ENCODE measurements at places on chromosomes 5 and 9.

DNA sequence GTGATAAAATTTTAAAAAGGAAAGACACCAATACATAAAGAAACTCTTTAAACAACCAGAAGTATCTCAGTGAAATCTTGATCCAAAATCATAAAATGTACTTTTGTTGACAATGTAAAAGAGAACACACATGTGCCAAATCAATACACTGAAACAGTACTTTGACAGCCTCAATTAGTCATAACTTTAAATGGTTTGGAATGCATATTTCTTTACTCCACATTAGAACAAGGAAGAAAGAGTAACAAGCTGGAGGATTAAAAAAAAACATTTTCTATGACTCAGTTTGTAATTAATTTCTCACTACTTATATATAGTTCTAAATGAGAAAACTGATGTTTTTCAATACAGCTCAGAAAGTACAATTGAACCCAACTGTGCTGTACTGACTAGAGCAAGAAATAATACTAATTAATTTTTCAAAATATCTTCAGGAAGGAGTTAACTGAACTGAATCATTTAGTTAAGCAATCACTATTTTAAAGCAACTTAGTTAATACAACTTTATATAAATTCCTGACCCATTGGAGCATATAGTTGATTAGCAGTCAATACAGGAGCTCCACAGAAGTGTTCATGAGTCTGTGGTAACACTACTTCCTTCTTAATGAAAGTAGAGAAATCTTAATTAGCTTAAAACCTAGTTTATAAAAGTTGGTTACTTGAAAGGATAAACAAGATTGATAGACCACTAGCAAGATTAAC lies 101.0 kb downstream of the NR3C1 start:
- no peak for DNase-seq

GRCh38 chr9:129482521-129483414 lies 138.1 kb downstream of the C9orf50 start:
- DNase-seq, result peak; percentile 80

DNA sequence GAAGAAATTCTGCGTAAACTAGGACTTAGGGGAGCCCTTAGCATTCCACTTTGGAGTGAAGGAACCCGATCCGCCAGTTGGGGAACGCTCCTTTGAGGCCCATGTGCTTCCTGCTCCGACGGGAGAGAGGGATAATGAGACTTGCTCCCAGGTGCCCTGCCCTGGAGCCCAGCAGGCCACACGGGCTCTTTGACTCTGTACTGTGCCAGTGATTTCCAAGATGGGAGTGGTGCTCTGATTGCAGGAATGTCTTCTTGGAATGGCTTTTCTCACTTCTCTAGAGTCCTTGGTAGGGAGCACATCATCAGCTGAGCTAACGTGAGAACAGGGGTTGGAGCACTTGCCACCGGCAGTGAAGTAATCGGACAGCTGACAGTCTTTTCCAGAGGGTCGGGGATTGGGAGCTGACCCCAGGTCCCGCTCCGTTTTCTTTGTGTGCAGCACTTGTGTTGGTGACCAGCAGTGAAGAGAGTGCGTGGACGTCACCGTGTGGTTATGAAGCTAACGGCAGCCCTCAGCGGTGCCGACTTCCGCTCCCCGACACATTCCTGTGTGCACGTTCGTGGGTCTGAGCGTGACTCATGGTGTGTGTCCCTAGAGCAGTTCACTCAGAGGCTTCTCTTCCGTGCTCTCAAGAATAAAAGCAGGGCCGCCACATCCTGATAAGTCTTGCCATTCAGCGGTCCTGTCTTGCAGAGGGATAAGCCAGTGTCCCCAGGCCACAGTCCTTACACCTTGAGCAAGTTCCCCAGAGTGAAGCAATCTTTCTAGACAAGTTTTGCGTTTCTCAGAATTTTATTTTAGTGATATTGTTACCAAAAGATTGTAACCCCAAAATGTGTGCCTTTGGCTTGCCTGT lies 25.6 kb downstream of the ABL1 start:
- peak; percentile 26 for DNase-seq

DNA sequence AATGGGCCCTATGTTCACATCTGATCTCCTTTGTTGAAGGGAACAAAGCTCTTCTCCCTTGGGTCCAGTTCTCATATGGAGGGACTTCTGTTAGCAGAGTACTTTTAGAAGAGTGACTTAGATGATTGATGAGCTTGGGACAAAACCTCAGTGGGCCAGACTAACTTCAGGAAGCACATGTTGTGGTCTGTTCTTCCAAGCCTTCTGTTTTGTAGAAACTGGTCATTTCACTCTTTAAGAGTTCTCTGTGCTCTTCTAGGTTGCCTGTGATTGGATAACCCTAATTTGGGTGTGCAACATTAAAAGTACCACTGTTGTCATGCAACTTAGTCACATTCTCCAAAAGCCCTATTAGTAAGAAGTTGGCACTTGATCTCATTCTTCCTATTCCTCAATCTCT lies 183.5 kb upstream of the ACO1 start:
- DNase-seq, result no peak

DNA sequence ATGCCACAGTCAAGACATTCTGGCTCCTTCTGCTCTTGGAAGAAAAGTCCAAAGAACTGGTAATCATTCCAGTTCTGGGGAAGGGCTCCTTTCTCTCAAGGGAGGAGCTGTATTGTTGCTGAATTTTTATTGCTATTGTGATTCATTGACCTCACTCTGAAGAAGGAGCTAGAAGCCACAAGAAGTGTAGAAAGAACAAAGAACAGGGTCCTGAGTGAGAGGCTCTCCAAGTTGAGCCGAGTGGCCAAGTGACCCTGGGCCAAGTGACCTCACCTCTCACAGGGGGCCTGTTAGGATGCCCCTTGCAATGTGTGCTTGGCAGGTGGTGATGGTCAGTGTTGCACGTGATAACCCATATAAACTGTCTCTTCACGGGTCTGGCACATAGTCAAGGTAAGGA lies 173.3 kb downstream of the FGF18 start:
- DNase-seq, result no peak

DNA sequence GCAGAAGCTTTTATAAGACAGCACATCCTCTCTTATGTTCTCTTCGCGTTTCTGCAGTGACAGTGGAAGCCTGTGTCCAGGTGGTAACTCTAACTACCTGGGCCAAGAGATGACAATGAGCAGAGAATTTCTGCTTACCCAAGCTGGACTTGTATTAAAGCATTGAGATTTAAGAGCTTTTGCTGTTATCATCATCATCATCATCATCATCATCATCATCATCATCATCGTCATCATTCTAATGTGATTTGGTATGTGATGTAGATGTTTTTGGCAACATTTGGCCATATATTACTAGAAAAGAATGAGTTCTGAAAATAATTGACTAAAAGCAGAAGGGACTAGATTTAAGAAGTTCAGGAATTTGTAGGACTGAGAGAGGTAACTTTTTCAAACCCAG lies 401.3 kb downstream of the BRINP1 start:
- no peak for DNase-seq

- peak; percentile 30 for DNase-seq
Observed at GRCh38 chr9:136198605-136199083, 6.3 kb downstream of the LHX3 start.

- DNase-seq, result peak; percentile 97
Observed at GRCh38 chr9:96655198-96655851, at the start of gene PRXL2C. Gene PRXL2C (minus strand): TSS chr9:96655317. CDS start chr9:96655281, 36 bp downstream.

DNA sequence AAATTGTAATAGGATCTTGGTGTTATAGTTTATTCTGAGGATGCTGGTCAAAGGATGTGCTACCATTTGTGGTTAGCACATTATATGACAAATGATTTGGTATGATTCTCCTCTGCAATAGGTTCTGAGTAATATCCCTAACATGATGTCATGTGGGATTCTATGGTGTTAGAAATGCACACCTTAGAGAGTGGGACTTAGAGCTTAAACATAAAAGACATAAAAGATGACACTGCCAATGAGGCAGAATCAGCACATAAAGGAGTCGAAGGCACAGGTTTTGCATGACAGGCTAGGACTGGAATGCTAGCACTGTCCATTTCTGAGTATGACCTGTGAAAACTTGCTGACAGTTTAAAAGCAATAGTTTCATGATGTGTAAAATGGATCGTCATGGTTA lies 100.4 kb downstream of the OSTF1 start:
- no peak for DNase-seq

DNA sequence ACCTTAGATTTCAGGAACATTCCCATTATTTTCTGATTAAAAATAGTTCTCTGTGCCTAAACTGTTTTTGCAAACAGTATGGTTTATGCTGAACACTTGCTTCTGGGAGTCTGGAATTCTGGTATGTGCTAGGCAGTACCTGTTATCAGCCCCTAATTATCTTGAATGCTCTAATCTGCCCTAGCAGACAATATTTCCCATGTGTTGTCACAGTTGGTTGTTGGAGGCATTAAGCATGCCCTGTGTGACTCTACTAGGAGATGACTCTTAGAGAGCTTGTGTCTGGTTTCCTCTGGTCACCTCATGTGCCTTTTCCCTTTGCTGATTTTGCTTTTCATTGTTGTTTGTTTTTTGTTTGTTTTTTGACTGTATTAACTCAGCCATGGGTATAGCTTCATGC lies 36.6 kb downstream of the UHRF2 start:
- peak; percentile 11 for DNase-seq

DNA sequence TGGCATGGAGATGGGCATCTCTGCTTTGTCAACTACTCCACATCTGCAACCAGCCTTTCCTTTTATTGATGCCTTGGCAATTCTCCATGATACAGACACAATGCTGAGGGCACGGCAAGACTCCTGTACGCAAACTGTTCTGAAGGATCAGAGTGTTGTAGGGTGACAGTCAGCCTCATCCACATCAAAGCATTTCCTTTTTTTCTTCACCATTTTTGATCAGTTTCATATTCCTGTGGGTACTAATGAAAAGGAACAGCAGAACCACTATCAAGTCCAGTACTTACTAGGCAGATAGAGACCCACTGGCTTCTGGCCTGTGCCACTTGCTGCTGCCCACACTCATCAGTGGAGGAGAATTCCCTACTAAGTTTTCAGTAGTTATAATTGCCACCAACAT lies 181.6 kb downstream of the PALM2AKAP2 start:
- DNase-seq, result no peak

- no peak for DNase-seq
Observed at GRCh38 chr9:72839085-72839484, 113.8 kb downstream of the ALDH1A1 start.

- no peak for DNase-seq
Observed at GRCh38 chr9:37141015-37141414, 20.6 kb downstream of the ZCCHC7 start.

DNA sequence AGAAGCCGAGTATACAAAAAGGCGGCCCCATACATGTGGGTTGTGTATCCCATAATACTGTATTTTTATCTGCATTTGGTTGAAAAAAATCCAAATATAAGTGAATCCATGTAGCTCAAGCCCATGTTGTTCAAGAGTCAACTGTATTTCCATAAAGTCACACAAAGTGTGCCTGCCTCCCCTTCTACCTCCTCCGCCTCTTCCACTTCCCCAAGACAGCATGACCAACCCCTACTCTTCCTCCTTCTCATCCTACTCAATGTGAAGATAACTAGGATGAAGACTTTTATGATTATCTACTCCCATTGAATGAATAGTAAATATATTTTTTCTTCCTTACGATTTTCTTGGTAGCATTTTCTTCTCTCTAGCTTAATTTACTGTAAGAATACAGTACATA lies 92.7 kb downstream of the RFX3 start:
- peak; percentile 29 for DNase-seq

- peak; percentile 2 for DNase-seq
Observed at GRCh38 chr5:110590187-110590586, 136.3 kb downstream of the TMEM232 start.

GRCh38 chr9:112076814-112077213 lies 98.3 kb downstream of the SUSD1 start:
- DNase-seq, result no peak

- no peak for DNase-seq
Observed at GRCh38 chr5:8870959-8871355, 674.9 kb downstream of the SEMA5A start.

- no peak for DNase-seq
Observed at GRCh38 chr9:133221177-133221809, 12.2 kb upstream of the OBP2B start.

GRCh38 chr5:165026971-165027370 lies 1521.6 kb downstream of the MAT2B start:
- no peak for DNase-seq

DNA sequence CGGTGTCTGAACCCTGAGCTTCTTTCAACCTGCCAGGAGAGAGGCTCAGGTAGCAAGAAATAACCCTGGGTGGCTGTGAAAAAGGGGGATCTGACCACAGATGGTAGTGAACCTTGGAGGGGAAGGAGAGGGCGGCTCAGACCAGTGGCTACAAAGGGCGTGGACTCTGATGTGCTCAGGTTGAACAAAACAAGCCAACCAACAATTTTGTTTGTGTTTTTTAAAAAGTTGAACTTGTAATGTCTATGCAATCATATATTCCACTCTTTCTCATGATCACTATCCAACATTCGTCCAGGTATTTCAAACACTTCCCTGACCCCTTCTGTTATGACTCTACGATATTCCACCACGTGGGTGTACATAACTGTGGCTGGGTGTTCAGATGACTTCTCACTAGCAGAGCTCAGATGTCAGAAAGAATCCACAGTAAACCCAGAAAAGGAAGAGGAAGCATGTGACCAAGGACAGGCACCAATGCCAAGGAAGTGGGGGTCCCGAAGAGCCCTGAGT lies 20.0 kb downstream of the PTPN3 start:
- no peak for DNase-seq

GRCh38 chr9:93865716-93866115 lies 89.4 kb downstream of the BARX1 start:
- DNase-seq, result no peak

- DNase-seq, result no peak
Observed at GRCh38 chr9:100575006-100575405, 2.9 kb upstream of the CAVIN4 start.

DNA sequence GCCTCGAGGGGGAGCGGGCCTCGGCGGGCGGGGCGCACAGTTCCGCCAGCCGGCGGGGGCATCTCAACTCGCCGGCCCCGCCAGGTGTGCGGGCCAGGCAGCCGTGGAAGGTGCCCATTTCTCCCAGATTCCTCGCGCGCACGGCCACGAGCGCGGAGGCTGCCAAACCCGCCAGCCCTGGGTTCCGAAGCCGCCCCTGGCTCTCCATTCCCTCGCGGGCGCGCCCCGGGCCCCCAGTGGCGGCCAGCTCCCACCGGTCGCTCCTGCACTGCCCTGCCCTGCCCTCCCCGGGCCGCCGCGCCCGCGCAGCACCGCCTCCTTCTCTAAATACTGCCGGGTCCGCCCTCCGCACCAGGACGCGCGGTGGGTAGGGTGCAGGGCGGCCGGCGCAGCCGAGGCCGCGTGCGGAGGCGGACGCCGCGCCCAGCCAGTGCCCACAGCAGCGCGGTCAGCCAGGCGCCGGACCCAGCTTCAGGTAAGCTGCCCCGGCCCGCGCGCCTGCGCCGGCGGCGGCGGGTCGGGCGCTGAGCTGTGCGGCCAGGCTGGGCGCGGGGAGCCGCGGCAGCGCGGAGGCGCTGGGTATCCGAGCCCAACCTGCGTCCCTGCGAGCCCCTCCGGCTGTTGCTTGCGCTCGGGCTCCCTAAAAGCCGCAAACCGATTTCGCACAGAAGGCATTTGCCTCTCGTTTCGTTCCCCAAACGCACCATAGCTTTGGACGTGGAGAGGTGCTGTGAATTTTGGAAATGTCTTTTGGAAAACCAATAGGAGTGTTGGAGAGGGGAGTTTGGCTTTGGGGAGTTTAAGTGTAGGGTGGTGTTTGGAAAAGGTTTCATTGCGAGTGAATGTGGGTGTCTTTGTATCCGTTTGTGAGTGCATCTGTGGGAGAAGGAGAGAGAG lies at the start of gene TMEM171:
TMEM171 (plus strand) TSS at position 354 of the 897 bp plus-strand sequence. CDS start 2,799 bp downstream, outside the sequence.
- DNase-seq, result no peak

GRCh38 chr9:12958708-12959107 lies 183.9 kb downstream of the LURAP1L start:
- no peak for DNase-seq

- DNase-seq, result no peak
Observed at GRCh38 chr9:9799287-9799686, 813.5 kb downstream of the PTPRD start.

GRCh38 chr5:180389252-180390101 lies 36.3 kb upstream of the GFPT2 start:
- no peak for DNase-seq
